Stimulated activated CD4-positive, alpha-beta T cell treated with anti-CD3 and anti-CD28 coated beads, TNF-alpha, amount 100 ng/mL, for 48 hours (primary cell): ENCODE measurements at places on chromosomes 16 and 17.

DNA sequence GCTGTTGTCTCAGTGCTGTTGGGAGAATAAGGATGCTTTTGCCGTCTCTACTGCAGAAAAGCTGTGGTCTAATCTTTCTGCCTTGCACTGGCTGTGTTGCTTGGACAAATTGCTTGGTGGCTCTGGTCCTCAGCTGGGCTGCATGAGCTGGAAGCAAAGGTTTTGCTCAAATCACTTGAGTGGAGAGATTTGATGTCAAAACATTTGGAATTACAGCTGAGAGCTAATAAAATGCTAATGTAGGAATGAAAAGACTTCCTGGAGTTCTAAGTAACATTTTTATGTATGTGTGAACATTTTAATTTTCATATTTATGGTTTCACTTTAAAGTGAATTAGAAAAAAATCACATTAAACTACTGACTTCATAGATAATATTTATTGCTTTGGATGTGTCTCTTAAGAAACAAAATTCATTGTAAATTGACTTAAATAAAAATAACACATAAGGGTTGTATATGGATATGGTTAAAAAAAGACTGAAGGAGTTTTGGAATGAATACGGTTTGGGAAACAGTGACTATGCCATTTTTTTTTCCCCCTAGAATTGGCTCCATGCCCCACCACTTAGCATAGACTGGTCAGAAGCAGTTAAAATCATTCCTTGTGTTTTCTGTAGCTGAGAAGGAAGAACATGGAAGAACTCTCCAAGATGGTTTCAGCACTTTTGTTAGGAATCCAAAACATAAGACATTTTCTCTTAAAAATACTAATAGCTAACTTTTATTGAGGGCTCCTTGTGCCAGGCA lies 39.2 kb upstream of the FAM20A start:
- no peak for DNase-seq

DNA sequence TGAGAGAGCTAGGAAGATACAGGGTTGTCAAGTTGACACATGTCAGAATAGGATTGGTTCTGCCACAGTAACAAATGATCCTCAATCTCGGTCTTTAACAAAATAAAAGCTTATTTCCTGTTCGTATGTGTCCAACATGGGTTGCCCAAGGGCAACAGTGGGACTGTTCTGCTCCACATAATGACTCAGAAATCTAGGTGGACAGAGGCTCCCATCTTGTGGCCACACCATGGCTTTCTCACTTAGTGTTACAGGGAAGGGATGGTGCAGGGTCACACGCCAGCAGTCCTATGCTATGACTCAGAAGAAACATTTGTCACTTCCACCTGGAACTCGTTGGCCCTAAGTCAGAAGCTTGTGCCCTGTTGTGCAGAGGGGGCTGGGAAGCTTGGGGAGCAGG lies 364.9 kb downstream of the SNX29 start:
- DNase-seq, result no peak

GRCh38 chr16:55508941-55509931 lies at the start of gene LPCAT2:
Gene LPCAT2, plus strand, starts transcription at chr16:55509072. Its CDS starts 110 bp downstream, at chr16:55509182.
- DNase-seq, result no peak

GRCh38 chr17:40995116-40995515 lies 1.2 kb upstream of the KRTAP3-3 start:
- no peak for DNase-seq

DNA sequence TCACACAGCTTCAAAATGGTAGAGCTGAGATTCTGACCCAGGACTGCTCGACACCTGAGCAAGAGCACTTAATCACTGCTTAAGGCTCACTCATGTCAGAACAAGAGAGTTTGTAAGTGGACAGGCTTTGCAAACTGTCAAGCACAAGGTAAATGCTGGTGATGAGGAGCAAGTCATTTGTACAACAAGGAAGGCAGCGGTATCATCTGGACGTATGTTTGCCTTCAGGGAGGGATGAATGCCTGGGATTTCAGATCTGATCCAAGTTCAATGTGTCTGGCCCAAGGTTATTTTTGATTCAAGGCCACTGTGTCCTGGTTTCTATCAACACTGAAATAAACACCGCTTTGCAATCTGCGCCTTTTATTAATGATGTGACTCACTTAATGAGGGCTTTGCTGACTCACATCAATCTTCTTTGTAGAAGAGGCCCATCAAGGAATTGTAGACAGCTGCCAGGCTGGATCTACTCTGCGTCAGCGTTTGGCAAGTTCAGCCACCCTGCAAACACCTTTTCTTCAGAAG lies 174.4 kb upstream of the HS3ST3A1 start:
- no peak for DNase-seq

DNA sequence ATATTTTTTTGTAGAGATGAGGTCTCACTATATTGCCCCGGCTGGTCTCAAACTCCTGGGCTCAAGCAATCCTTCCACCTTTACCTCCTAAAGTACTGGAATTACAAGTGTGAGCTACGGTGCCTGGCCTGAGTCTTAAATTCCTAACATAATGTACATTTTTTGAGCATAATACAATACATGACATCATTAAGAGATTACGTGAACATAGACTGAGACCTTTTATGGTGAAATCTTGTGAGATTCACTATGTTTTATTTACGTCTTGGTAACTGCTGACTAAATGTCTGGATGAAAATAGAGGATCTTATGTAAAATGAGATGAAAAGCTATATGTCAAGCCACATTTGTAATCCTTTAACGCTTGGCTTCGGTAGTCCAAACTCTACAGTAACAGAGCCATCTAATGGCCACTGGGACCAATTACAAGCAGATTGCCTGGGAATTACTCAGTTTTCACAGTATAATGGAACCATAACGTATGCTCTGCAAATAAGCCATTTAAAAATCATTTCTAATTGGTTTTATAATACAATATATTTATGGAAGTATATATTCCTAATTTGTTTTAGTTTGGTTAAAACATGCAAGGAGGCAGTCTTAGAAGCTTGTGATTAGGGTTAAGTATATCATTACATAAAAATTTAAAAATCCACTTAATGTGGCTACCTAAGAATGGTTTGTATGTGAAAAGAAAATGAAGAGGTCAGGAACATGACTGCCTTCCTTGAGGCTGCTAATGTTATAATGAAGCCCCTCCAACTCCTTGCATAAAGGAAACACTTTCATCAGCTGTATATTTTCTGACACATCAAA lies 8.1 kb upstream of the EFCAB13 start:
- DNase-seq, result no peak

DNA sequence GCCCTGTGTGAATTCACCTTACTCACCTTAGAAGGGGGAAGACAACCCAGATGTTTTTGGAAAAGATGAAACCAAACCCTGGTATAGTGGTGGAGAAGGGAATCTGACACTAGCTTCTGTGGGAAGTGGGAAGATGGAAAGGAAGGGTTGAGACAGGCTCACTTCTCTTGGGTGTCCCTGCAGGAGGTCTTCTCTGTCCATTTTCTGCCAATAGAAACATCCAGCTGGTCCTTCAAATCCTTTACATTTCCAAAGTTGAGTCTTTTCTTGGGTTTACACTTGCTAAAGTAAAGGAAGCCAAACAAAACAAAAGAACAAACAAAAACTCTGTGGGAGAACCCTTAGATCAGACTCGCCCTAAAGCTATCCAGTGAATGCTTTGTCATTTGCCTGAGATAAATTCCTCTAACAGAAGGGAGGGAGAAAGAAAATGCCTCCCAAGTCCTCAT lies 10.2 kb downstream of the HOXB1 start:
- no peak for DNase-seq

DNA sequence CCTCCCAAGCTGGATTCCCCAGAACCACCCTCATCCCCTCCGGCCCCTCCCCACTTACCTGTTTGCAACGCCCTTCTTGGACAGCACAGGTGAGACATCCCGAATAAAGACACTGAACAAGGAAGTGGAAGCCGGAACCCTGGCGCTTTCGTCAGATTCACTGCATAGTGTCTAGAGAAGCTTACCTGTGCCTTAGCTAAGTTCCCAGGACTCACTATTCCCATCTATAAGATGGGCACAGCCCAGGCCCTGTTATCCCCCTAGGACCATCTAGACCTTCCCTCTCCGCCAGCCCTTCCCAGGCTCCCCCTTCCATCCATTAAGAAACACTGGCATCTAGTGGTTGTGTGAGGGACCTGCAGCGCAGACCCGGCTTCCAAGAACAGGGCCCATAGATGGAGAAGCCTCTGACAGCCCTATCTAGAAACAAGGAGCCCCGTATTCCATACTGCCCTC lies 26.9 kb upstream of the RPL38 start:
- peak; percentile 31 for DNase-seq

- DNase-seq, result no peak
Measured at GRCh38 chr16:67708368-67708771, 10.7 kb downstream of the GFOD2 start.

DNA sequence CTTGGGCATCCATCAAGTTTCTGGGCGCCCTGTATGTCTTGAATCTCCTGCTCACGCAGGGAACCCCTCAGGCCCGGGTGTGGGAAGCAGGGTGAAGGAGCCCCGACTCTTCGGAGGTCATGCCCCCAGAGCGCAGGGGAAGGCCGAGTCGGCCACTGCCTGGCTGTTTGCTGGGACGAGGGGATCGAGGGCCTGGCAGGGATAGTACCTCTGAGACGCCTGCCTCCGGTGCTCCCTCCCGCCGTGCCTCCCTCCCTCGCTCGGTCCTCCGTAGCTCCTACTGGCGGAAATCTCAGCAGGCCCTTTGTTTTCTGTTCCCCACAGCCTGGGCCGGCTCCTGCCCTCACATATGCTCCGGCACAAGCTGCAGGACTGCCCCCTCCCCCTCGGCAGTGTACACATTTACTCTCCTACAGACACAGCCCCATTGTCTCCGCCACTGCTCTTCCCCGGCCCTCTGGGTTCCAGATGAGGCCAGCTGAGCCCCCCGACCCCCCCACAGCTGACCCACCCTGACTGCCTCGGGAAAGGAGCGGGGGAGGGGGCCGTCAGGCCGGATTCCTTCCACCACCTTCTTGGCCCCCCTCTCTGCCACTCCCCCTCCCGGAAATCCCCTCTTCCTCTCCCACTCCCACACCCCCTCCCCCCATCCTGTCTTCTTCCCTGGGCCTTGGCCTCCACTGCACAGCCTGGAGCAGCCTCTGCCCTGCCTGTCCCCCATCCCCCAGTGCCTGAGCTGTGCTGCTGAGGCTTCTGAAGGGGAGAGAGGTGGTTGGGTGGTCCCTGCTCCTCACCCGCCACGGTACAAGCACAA lies 1.4 kb downstream of the TRAF4 start:
- DNase-seq, result no peak

GRCh38 chr17:9272501-9273200 lies 251.3 kb downstream of the NTN1 start:
- DNase-seq, result no peak

- no peak for DNase-seq
Measured at GRCh38 chr17:81059026-81059425, 24.1 kb downstream of the BAIAP2 start.

- DNase-seq, result no peak
Measured at GRCh38 chr16:4601036-4601863, 13.4 kb downstream of the UBALD1 start.

DNA sequence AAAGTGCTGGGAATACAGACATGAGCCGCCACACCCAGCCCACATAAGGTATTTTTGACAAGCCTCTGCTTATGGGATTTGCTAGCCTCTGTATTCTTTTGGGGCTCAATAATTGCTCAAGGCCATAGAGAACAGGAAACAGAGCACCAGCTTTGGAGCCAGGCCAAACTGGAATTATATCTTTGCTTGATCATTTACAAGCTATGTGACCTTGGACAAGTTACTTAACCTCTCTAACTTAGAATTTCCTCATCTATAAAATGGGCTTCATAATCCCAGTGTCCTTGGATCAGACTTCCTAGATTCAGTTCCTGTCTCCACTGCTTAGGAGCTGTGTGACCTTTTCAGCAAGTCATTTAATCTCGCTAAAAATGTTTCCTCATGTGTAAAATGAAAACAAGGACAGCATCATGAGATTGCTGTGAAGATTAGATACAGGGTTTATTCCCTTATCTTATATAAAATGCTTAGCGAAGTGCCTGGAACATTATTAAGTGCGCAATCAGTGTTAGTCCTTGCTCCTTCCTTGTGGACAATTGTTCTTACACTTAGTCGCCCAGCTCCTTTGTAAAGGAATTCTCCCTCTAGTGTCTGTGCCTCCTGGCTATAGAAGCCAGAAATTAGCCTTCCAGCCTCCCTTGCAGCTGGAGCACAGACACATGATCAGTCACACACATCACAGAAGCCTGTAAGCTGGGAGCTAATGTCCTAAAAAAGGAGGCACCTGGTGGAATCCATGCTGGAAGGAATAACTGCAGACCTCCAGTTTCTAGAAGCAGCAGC lies 16.6 kb downstream of the KRT9 start:
- no peak for DNase-seq
